ENCODE measurements at places on chromosomes 5 and 9.

DNA sequence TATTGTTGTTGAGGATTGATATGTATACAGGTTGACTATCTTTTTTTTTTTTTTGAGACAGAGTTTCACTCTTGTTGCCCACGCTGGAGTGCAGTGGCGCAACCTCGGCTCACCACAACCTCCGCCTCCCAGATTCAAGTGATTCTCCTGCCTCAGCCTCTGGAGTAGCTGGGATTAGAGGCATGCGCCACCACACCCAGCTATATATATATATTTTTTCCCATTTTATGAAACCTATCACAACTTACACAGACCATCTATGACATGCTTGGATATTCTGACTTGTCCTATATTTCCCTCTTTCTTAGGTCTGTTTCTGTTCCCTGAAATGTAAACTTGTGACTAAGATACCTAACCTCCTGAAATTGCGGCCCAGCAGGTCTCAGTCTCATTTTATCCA lies 5.0 kb downstream of the CD14 start:
- no peak for DNase-seq

DNA sequence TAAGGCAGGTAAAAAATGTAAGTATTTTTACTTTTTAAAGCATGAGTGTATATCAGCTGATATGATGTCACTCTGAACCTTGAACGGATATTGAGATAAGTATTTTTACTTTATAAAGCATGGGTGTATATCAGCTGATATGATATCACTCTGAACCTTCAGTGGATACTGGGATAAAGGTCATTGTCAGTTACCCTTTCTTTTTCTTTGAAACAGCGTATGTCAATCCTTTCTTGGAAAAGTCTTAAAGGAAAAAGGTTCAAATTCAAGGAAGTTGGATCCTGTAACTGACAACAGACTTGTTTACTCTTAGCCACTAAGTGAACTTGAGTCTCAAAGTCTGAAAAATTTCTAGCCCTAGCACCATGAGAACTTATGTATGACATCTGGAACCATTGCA lies 61.7 kb upstream of the IFNK start:
- DNase-seq, result no peak

DNA sequence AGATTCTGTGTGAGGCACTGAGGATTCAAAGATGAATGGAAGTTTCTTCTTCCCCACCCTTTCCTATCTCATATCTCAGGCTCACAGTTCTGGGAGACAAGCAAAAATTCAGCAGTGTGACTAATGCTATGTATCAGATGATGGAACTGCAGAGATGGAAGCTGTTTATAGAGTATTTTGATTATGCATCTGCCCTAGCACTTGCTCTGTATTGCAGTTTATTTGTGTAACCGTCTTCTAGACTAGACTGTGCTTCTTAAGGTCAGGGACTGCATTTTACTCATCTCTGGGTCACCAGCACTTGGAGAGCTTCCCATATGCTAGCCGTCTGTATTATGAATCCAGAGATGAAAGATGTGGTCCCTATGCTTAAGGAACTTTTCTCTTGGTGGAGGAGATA lies 12.6 kb downstream of the CAVIN4 start:
- no peak for DNase-seq

GRCh38 chr5:9692576-9692975 lies 62.4 kb upstream of the TAS2R1 start:
- no peak for DNase-seq

DNA sequence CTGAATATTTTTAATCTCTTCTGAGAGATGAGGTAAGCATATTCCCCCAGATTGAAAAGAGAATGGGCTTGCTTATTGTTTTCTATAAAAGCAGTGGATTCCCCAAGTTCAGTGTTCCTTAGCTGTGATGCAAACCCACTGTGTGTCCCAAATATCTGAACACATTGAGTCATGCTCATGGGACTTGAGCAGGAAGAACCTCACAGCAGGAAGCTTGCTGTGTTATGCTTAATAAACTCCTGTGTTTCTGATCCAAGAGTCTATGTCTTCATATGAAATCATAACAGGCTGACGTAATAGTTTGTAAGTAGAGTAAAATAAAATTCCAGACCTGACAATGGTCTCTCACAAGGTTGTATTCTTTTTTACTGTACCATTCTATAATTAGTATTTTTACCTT lies 24.8 kb upstream of the LOX start:
- DNase-seq, result no peak

DNA sequence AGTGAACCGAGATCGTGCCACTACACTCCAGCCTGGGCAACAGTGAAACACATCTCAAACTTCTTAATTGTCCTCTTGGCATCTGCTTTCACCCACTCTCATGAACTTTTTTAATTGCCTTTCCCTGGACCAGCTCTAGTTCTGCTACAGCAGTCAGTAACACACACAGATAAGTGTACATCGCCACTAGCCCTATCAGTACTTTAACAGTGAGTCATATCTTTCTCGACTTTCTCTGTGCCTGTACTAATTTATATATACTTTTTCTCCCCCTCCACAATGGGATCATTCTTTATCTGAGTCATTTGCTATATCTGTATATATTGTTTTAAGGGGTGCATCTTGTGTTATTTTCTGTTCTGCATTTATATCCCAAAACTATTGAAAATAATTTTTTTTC lies 6.7 kb downstream of the CDC37L1 start:
- DNase-seq, result no peak

DNA sequence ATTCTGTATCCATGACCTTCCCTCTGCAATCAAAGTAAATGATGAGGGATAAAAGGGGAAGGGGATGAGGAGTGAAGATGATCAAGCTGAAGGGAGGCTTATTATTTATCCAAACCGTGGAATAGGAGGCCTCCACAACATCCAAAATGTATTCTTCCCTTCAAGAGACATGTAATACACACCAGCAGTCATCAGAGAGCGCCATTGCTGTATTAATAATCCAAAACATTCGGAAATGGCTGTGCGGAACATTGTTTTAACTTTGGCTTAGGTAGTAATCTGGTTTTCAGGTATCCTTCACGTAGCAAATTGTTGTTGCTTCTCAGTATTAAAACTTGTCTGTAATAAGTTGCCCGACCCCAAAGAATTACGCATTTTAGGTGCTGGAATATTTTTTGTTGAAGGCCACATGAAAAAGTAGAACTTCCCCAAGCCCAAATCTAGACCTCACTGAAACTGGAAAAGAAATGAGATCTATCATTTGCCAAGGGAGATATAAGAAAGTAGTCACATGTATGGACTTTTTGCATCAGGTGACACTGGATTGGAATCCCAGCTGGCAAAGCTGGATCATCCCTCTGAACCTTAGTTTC lies 2.6 kb upstream of the BOD1 start:
- peak; percentile 32 for DNase-seq

GRCh38 chr5:110048491-110048890 lies 358.8 kb downstream of the MAN2A1 start:
- no peak for DNase-seq

- DNase-seq, result no peak
Measured at GRCh38 chr5:68957591-68957990, 136.2 kb upstream of the SLC30A5 start.

DNA sequence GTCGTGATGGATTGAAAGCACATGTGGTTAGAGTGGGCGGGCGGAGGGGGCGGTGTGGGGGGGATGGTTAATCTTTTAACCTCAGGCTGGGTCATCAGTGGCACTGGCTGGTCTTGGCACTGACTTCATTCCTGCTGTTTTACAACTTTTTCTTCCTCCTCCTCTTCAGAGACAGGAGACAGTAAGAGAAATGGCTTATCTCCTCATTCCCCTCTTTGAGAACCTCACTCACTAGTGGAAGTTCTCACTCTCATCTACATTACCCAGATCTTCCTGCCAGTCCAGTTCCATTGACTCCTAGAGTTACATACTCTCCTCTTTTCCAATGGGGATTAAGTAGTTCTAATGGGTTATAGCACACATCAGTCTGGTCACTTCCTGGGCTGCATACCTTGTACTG lies 42.3 kb upstream of the PPP1R26 start:
- DNase-seq, result no peak

- no peak for DNase-seq
Measured at GRCh38 chr9:131306397-131307004, 17.0 kb downstream of the PLPP7 start.

DNA sequence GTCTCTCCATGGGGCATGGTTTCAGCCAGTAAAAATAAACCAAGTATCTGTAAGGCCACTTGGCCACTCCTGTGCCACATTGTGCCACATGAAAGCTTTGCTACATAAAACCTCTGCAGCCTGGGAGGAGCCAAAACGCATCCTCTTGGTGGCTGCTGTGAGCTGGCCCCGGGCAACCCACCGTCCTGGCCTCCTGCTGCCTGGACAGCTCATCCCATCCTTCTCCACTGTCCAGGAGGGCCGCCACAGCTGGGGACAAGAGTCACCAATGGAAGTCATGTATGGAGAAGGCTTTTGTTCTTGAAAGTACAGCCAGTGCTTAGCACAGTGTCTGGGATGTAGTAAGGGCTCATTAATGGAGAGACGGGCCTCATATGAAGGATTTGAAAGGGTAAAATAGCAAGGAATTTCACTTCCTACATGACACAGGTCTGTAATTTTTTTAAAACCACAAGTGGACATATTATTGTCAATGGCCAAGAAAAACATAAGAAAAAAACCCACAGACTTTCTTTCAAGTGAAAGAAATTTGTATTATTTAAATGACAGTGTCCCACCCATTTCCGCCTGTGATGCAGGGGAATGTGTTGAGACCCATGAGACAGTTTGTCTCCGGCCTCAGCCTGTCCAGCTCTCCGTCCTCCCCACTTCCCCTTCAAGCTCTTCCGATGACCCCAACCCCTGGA lies 6.6 kb downstream of the PTGES start:
- DNase-seq, result no peak

DNA sequence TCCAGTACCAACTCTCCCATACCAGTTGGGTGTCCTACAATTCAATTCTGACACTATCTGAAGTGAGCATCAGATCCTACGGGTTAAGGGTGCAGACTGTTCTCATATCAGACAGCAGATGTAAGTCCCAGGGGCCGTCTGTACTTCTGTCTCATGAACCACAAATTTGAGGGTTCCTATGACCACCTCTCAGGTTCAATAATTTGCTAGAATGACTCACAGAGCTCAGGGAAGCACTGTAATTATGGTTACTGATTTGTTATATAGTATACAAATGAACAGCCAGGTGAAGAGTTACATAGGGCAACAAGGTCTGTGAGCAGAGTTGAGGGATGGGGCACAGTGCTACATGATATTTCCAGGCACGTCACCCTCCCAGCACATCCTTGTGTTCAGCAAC lies 499.1 kb downstream of the DMAC1 start:
- DNase-seq, result no peak

- DNase-seq, result no peak
Measured at GRCh38 chr5:38931731-38932130, 85.9 kb downstream of the OSMR start.

DNA sequence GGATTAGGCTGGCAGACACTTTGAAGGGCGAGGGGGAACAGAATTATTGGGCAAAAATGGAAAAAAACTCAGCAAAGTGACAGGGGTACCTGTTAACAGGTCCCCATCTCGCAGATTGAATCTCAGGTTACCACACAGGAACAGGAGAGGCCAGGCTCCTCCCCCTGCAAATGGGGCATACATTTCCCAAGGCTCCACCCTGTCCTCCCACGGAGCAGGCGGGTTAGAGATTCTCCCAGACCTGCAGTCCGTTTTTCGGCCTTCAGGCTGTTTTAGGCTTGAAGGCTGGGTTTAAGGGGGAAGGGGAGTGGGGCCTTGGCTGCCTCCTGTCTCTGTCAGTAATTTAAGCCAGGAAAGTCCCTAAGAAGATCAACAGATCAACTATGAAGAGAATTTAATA lies 42.7 kb downstream of the LRRC70 start:
- DNase-seq, result no peak

DNA sequence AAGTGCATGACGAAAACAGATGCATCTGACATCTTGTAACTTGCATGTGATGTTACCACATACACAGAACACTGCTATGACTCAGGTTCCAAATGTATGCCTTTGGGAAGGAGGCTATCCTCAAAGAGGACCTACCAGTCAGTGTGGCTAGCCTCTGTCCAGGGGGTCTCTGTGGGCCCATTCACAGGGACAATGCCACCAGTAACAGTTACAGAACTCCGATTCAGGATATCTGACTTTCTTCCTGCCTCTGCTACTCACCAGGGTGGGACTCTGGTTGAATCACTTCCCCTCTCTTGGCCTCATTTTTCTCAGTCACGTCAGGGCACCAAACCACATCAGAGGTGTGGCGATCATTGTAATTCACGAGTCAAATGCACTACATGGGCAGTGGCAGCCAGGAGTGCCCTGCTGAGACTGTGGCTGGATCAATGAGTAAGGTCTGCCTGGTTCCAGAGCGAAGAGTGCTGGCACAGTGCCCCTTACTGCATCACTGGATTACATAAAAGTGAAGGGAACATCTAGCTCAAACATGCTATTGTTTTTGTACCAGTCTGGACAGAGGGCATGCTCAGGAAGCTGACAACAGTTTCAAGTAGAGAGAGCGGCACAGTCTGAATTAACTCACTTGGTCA lies 13.2 kb downstream of the ATOX1 start:
- peak; percentile 31 for DNase-seq

DNA sequence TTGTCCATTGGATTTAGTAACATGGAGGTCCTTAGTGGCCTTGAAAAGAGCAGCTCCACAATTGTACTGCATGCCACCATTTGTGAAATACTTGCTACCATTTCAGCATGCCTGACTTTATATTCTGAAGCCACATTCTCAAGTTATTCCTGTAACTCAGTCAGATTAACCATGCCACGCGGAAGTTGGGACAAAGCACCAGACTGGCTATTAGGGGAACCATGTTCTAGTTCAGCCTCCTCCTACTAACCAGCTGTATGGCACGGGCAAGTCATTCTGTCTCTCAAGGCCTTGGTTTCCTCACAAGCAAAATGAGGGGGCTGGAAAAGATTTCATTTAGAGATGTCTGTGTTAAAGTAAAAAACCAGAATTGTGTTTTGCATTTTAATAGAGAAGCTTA lies 418.0 kb downstream of the PLK2 start:
- no peak for DNase-seq

DNA sequence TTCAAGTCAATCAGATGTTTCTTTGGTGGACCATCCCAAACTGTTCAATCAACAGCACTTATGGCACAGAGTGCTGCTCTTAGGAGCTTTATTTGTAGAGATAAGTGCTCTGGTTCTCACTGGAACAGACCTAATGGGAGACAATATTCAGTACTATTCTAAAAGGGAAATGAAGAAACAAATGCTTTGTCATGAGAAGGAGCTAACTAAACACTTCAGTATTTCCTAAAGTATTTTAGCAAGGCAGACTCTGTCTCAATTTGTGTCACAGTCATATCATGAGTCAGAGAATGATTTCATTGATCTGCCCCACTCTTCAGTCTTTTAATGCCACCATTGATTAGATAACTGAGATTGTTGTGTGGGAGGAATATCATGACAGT lies 175.3 kb downstream of the SLF1 start:
- no peak for DNase-seq

DNA sequence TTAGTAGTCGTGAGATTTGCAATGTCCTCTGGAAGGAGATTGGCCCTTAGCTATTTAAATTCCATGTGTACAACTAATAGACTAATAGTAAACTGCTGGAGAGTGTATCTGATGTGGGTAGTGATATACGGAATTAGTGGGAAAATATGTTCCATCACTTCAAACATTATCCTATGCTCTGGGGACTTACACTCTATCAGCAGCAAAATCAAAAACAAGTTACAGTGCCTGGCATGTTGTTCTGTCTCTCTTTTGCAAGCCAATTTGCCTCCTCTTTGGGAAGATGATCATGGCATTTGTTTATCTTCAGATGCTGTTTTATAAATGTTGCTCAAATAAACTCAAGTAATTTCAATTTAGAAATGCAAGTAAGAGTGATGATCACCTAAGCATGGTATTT lies 311.9 kb upstream of the ACO1 start:
- no peak for DNase-seq
